Fibroblast of skin of right quadriceps (primary cell): ENCODE measurements at places on chromosomes 7 and 10.

- no peak for DNase-seq
These were observed 53.0 kb upstream of the NFKB2 start for GRCh38 chr10:102342458-102342857.

GRCh38 chr10:58003945-58004344 is 263.7 kb downstream of the IPMK start:
- no peak for DNase-seq

GRCh38 chr7:2553108-2553507 is 2.2 kb downstream of the BRAT1 start:
- no peak for DNase-seq

GRCh38 chr7:156220078-156220605 is 407.9 kb upstream of the SHH start:
- DNase-seq = no peak

GRCh38 chr10:97868134-97868685 is 18.6 kb downstream of the GOLGA7B start:
- no peak for DNase-seq

GRCh38 chr10:53006663-53007526 is 234.3 kb upstream of the MBL2 start:
- DNase-seq = no peak

DNA sequence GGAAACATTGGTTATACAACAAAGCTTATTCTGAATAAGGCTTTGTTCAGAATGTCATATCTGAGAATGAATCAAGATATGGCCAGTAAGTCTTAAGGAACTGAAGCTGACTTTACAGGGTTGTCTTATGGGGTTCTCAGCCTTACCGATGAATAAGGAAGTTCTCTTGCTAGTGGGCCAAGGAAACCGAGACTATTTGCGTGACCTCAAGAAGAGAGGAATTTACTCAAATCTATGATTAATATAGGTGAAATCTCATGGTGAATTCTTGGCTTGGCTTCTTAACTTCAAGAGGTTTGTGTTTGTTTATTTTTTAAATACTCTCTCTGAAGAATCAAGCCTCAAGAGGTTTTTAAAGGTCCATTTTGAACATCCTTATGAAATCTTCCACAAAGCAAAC is 4.7 kb upstream of the MRLN start:
- DNase-seq = peak; percentile 39

DNA sequence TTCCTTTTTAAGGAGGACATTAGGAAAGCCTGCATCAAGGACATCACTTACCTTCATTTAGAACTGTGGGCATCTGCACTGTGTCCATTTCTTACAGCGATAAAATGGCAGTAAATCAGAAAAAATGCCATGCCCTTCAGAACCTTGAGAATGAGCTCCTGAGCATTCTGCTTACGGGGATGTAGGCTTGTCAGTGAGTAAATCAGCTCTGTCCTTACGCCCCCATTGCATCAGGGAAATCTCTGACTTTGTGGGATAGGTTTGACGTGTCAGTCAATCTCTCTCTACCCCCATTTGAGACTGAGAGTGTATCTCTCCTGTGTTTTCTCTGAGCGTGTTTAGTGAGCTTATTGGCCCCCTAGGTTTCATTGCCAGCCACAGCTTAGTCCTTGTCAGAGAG is 837.1 kb downstream of the LRMDA start:
- DNase-seq = peak; percentile 17

DNA sequence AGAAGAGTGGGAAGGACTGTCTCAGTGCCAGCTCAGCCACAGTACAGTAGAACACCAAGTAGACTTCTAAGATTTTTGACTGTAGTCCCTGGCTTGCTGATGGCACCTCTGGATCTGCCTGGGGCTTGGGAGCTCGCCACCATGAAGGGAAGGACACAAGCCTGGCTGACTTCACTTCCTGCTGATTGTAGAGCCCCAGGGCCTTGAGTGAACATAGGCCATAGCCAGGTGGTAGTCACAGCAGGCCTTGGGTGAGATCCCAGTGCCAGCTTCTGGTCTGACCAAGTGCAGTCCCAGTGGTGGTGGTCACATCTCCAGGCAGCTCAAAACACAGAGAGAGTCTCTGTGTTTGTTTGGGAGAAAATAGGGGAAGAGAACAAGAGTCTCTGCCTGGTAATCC is 57.6 kb upstream of the HBP1 start:
- no peak for DNase-seq

GRCh38 chr10:97991871-97992270 is 38.5 kb downstream of the CRTAC1 start:
- DNase-seq = peak; percentile 16

- DNase-seq = peak; percentile 30
These were observed 44.8 kb upstream of the CPXM2 start for GRCh38 chr10:123936426-123936825.

DNA sequence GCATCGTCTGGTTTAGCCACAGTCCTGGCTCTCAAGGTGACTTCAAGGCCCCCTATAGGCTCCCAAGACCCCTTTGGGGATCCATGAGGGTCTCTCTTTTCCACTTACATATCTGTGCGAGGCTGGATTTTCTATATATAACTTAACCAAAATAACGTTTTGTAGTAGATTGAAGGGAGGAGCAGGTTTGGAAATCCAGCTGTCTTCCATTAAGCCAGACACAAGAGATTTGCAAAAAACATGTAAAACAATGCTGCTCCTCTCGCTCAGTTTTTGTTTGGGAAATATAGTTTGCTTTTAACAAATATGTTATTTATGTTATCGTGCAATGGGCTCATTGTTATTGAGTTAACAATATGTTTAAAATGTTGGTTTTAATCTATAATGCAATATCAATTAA is 811.2 kb downstream of the TYW1 start:
- DNase-seq = no peak

DNA sequence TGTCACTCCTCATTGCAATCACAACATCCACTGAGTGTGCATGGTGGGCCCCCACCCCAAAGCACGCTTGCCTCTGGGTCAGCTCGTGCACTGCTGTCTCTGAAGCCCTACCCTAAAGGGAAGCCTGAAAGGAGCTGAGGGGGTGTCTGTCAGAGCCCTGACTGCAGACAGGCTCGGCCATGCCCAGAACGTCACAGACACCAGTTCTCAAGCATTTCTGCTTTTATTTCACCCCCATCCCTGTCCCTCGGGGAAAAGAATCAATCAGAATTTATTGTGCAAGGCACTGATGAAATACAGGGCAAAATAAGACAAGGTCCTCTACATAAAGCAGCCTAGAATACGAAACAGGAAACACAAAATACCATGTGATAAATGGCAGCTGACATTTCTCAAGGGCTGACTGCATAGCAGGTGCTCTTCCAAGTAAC is 231.8 kb downstream of the WDR37 start:
- no peak for DNase-seq

GRCh38 chr10:117622471-117623184 is 80.1 kb downstream of the EMX2 start:
- DNase-seq = no peak

DNA sequence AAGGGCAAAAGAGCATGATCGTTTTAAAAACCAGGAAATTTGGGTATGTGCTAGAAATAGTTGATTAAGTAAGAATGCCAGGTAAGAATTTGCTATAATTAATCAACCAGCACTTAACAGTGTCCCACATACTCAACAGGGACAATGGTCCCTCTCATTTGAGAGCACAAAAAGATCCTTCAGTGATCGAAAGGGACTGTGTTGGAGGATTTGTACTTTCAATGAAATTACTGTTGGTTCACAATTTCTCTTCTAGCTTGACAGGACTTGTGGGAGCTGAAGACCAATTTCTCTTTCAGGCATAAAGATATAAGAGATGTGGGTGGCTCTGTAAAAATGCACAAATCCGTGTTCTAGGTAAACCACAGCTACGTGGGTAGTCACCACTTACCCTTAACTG is 12.5 kb upstream of the PLEKHS1 start:
- DNase-seq = no peak
